ENCODE measurements at places on chromosomes 3 and 15. TPM values are rescaled to one million over a fixed set of nuclear protein-coding genes. Genes with fewer than 3 reads are reported as not detected.

- no peak for DNase-seq
Measured at GRCh38 chr3:173411375-173411973, 13.9 kb downstream of the NLGN1 start.

DNA sequence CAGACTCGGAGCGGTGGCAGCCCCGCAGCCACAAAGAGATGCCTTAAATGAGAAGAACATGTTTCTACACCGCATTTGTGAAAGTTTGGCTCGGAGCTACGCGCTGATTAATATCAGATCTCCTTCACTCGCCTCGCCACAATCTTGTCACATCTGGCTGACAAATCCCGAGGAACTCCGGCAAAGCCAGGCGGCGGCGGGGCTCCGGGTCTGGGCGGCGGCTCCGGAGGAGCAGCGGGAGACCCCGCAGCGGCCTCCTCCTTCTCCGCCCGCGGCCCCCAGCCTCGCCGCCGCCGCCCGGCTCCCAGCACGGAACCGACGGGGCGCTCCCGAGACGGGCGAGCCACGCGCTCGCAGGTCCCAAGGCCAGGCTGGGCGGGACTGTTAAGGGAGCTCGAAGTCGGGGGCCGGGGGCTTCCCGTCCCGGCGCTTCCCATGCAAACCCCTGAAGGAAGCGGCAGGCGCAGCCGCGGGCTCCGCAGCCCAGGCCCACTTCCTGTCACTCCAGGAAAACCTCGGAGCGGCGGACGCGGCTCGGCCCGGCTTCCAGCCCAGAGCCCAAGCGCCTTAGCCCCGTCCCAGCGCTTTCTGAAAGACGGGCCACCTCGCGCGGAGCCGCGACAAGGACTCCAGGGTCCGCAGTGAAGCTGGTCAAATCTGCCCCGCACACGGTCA lies 1.2 kb downstream of the BNC1 start:
- DNase-seq: peak; percentile 61

The SAXO2 gene
- total RNA-seq: 2.6 TPM

DNA sequence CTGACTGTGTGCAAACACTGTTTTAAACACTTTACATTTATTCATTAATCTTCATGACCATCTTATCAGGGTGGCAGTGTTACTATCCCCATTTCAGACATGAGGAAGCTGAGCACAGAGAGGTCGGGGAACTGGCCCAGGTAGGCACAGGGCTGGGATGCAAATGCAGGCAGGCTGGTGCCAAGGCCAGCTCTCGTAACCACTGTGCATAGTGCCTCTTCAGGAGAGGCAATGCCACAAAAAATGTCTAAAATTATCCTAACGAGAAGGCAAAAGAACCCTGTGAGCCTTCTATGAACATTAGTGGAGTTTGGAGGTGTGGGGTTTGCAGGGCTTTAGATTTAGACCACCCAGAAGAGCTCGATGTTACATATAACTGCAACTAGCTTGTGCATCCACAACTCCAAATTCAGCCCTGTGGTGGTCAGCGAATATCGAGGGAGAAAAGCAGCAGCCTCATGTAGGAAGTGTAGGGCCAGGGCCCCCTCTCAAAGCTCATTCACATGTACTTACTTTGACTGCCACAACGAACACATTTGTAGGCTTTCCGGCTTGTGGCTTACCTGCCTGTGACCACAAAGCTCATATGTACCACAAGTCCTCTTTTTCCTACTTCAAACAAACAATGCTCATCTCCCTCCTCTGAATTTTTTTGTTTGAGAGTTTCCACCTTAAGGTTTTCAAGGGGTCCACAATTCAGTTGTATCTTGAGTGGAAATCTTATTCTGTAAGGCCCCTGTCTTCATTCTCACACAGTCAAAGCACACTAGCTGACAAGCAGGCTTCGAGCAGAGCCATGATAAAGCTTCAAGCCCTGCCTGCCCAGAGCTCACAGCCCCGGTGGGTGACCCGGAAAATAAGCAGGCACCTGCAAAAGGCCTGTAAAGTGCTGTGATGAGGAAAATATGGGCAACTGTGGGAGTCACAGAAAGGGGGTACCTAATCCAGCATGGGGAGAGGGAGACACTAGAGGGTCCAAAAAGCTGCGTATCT lies 722.9 kb upstream of the CFAP20DC start:
- DNase-seq: no peak

The CDCP1 gene
- total RNA-seq: 0.30 TPM

The ZNF774 gene
- total RNA-seq: 4.9 TPM

DNA sequence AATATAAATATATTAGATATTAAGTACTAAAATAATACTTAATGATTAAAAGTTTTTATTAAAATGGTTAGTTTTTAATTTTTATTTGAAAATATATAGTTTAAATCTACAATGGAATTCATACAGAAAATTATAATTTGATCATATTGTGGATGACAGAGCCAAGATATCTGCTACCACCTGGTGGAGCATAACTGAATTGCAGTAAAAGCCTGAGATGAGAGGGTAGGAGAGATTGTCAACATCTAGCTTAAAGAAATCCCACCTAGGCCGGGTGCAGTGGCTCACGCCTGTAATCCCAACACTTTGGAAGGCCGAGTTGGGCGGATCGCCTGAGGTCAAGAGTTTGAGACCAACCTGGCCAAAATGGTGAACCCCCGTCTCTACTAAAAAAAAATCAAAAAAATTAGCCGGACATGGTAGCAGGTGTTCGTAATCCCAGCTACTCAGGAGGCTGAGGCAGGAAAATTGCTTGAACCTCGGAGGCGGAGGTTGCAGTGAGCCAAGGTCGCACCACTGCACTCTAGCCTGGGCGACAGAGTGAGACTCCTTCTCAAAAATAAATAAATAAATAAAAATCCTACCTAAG lies 25.1 kb upstream of the CSTA start:
- no peak for DNase-seq

- no peak for DNase-seq
Measured at GRCh38 chr3:155872904-155873646, 2.6 kb downstream of the GMPS start.

The SPINK8 gene
- not detected for total RNA-seq

DNA sequence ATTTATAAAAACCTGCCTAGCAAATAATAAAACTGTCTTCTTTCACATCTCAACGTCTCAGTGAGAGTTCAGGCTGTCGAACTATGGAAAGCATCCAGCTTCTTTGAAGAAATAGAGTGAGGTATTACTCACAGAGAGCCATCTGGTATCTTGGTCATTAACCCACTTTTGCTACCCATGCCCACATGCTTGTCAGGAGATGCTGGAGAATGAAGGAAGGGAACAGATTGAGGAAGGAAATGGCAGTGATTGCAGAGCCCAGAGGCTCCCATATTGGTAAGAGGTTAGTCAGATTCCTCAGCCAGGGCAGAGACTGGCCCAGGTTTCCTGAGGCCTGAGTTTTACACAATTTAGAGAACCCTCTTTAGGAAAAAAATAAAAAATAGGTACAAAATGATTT lies 119.1 kb downstream of the B3GALNT1 start:
- no peak for DNase-seq

DNA sequence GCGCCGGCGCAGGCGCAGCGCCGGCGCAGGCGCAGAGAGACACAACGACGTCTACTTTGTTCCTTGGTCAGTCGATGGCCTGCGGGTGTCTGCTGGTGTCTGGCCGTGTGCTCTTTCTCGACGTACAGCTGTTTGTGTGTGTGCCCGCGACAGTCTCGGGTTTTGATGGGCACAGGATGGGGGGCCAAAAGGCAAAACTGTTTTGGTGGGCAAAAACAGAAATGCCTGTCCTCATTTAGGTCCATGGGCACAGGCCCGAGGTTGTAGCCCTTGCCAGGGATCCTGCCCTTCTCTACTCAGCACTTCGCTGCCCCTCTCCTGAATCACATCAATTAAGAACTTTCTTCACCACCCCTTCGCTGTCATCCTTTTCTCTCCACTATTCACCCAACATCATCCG lies 184.8 kb upstream of the CHL1 start:
- DNase-seq: peak; percentile 28

The CLDN18 gene
- total RNA-seq: not detected

Measured in left ventricle myocardium superior (tissue), 1 donor.